ENCODE measurements at places on chromosomes 5 and 9. TPM values are rescaled to one million over a fixed set of nuclear protein-coding genes. Genes with fewer than 3 reads are reported as not detected.

The TTC23L gene
- not detected for total RNA-seq

The HDAC3 gene
- 30.9 TPM for total RNA-seq

The GRXCR2 gene
- total RNA-seq: 0.60 TPM

The PPP2R2B gene
- not detected for total RNA-seq

The IL5 gene
- total RNA-seq: not detected

The SPINK7 gene
- total RNA-seq: not detected

The LHX3 gene
- not detected for total RNA-seq

The AK6 gene
- 37.7 TPM for total RNA-seq

The GRAMD2B gene
- total RNA-seq: 32.5 TPM

The DMGDH gene
- 3.0 TPM for total RNA-seq

The ACTBL2 gene
- total RNA-seq: not detected

The CKMT2 gene
- 1,320 TPM for total RNA-seq

The ITGA2 gene
- total RNA-seq: 1.8 TPM

The OR13C5 gene
- not detected for total RNA-seq

The TAF1L gene
- not detected for total RNA-seq

The TAF11L8 gene
- not detected for total RNA-seq

The IFNB1 gene
- total RNA-seq: not detected

The PCDHGC4 gene
- 2.8 TPM for total RNA-seq

The KIF24 gene
- 0.42 TPM for total RNA-seq

The MARVELD2 gene
- 1.8 TPM for total RNA-seq

The LCN1 gene
- total RNA-seq: 0.76 TPM

The GABRA1 gene
- total RNA-seq: not detected

The CHMP5 gene
- total RNA-seq: 46.3 TPM

The FBXL17 gene
- 41.6 TPM for total RNA-seq

The F2RL2 gene
- total RNA-seq: 0.32 TPM

The SLC34A1 gene
- total RNA-seq: not detected

The FOXD4 gene
- 0.13 TPM for total RNA-seq

The NOTCH1 gene
- 12.0 TPM for total RNA-seq

The SOWAHA gene
- 0.08 TPM for total RNA-seq

The DBH gene
- not detected for total RNA-seq

The MEIKIN gene
- not detected for total RNA-seq

The HBEGF gene
- 27.4 TPM for total RNA-seq

The MORN5 gene
- total RNA-seq: not detected

The PCDHGA6 gene
- total RNA-seq: 8.9 TPM

The SPINK4 gene
- not detected for total RNA-seq

The PCDHGB7 gene
- 10.0 TPM for total RNA-seq

The TICAM2 gene
- total RNA-seq: 2.5 TPM

Measured in heart right ventricle (tissue), 16 donors.